ENCODE measurements at places on chromosomes 6 and 20.

DNA sequence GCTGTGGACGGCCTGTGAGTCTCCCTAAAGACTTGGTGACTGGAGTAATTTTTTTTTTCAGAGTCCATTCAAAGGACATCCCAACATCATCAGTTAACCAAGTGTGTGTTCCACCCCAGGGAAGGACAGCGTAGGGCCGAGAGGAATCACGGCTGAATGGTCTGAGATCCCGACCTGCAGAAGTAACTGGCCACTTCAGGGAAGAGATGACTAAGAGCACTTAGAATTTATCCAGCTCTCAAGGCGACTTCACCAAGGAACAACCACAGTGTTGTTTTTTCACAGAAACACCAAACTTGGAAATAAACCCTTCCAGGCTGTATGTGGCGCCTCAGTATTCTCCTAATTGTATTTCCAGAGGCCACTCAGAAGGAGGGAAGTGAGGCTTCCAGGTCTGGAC is 231.6 kb downstream of the FNDC1 start:
- no peak for DNase-seq

- no peak for DNase-seq
These were observed 30.0 kb upstream of the PHACTR2 start for GRCh38 chr6:143647732-143648131.

DNA sequence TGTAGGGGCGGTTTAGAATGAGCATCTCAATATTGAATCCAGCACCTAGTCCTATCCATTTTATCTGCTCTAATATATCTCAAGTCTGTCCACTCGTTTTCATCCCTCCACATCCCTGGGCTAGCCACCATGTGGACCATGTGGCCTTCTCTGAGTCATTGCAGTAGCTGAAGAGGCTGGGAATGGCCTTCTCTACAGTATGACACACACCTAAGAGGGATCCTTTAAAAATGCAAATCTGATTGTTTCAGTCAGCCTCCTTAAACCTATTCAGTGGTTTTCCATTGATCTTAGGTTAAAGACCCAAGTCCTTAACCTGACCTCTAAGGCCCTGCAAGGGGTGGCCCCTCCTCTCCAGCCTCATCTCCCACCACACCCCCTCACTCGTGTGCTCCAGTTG is 9.4 kb downstream of the RING1 start:
- DNase-seq, result no peak

GRCh38 chr6:46440641-46441040 is 50.6 kb downstream of the RCAN2 start:
- no peak for DNase-seq

DNA sequence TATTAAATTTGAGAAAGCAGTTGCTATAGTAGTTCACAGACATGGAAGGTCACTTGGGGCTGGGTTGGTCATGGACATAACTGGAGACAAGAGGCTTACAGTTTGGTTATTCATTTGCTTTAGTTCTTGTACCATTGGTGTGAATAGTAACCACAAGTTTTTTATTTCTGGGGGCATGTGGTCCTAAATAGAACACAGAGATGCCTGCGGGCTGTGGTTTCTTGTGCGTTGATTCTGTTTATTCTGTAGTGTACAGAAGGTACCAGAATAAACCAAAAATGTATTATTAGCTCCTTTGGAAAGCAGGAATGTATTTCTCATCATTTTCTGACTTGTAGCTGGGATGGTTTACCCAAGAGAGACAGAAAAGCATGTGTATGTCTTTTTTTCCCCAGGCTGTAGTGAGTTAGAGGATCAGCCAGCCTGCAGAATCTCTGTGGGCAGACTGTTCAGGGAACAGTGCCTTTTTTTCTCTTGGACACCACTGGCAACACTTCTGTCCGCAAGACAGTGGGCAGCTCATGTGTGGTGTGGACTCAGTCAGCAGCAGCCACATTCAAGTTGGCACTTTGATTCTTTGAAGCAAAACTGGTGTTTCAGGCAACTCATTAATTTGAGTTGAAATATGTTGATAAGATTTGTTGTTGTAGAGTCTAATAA is 122.1 kb downstream of the LRRC1 start:
- DNase-seq, result no peak

- peak; percentile 53 for DNase-seq
These were observed 56.0 kb upstream of the DDR1 start for GRCh38 chr6:30828027-30828962.

GRCh38 chr6:100565439-100566104 is 100.9 kb upstream of the SIM1 start:
- DNase-seq, result no peak

- no peak for DNase-seq
These were observed 392.6 kb downstream of the RFPL4B start for GRCh38 chr6:112739766-112740165.

DNA sequence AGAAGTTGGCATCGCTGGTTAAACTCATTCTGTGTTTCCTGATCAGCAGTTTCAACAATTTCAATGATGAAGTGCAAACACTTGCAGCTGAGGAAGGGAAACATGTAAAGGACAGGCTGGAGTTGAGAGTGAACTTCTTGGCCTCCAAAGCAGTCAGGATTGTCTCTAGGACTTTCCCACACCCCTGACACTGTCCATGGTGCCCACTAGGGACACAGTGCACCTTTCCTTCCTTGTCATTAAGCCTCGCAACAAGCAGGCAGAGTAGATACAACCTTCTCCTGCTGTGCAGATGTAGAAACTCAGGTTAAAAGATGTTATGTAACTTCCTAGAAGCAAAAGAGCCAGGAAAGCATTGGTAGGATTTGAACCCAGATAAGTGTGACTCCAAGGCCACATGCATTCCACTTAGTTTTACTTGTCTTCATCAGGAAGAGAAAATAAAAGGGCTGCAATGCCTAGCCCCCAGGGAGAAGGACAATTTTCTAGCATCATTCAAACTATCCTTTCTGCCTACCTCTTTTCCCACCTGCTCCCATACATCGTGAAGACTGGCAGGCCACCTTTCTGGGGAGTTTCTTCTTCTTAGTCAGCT is 39.2 kb upstream of the IL17A start:
- DNase-seq, result no peak

GRCh38 chr20:51236421-51236820 is 213.5 kb upstream of the KCNG1 start:
- no peak for DNase-seq

- DNase-seq, result peak; percentile 14
These were observed 719 bp upstream of the EDN1 start for GRCh38 chr6:12289365-12289919.

GRCh38 chr20:37954626-37955025 is 51.7 kb downstream of the VSTM2L start:
- no peak for DNase-seq
